ENCODE measurements at places on chromosomes 4 and X.

- no peak for DNase-seq
Measured at GRCh38 chr4:139509727-139510410, 46.1 kb downstream of the SETD7 start.

- DNase-seq, result no peak
Measured at GRCh38 chr4:37812713-37813112, 13.8 kb upstream of the PGM2 start.

GRCh38 chrX:9466124-9466495 lies 1.3 kb downstream of the TBL1X start:
- no peak for DNase-seq

GRCh38 chr4:152972821-152973628 lies 36.9 kb downstream of the FHDC1 start:
- no peak for DNase-seq

DNA sequence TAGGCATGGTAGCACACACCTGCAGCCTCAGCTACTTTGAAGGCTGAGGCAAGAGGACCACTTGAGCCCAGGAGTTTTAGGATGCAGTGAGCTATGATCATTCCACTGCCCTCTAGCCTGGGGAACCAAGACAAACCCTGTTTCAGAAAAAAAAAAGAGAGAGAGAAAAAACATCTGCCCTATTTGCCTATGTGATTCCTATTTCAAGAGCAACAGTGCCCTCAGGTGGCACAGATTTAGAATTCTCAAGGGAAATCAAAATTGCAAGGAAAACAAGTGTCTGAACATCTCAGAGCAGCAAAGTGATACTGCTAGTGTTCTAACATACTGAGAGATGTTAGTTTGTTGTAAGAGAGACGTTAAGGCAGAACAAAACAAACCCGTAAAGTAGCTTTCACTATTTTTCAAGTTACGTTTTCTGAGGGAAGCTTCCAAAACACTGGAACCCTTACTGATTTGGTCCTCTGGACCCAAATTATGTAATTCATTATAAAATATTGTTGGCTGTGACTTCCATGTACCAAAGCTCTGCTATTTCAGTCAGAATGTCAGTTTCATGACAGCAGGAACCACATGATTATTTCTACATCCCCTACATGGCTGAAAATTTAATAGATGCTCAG lies 7.9 kb downstream of the BDH2 start:
- peak; percentile 74 for DNase-seq

GRCh38 chr4:18840481-18840880 lies 818.9 kb upstream of the LCORL start:
- no peak for DNase-seq

GRCh38 chr4:47876310-47876709 lies 38.1 kb downstream of the NFXL1 start:
- DNase-seq, result no peak

DNA sequence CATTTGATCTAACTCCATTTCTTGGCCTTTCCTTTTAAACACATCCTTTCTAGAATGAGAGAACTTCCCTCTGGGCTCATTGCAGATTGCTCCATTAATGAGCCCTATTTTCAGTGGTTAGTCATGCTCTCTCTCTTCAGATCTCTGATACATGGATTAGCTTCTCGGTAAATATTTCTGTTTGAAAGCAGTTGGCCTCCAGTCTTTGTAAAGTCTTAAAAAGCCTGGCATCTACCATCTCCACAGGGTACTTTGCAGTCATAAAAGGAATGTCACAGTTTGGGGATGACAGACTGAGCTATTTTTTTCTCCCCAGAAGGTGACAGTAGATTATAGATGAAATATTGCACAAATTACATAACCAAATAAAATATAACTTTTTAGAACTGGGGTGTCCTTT lies 72.7 kb downstream of the UNC5C start:
- no peak for DNase-seq

GRCh38 chr4:165011403-165011802 lies 20.4 kb upstream of the TRIM60 start:
- DNase-seq, result no peak

GRCh38 chr4:185716141-185716551 lies 95.8 kb downstream of the SORBS2 start:
- DNase-seq, result peak; percentile 70

DNA sequence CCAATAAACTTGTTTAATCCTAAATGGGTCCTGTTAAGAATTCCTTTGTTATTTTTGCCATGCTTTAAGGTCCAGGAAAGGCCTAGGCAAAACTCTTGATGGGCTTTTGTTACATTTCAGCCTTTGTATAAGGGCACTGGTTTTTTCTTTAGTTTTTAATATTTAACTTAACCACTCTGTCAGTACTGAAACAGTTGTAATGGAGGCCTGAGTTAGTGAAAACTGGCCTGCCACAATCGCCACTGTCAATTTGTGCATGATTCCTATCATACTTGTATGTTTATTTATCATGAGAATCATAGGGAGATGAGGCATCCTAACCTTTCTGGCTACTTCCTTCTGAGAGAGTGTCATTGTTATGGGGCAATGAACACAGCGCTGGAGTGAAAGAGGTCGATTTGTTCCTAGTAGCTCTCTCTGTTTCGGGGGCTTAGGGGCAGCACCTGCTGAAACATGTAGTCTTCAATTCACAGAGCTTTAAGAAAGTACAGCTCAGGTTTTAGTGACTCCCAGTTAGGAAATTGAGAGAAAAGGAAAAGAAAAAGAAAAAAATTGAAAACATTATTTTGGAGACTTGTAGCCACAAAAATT lies 393.8 kb upstream of the FSTL5 start:
- no peak for DNase-seq

GRCh38 chr4:163191999-163192398 lies 25.3 kb upstream of the NAF1 start:
- no peak for DNase-seq

- peak; percentile 83 for DNase-seq
Measured at GRCh38 chrX:10564484-10564883, 55.9 kb downstream of the MID1 start.

GRCh38 chrX:71619986-71620385 lies 1.7 kb upstream of the CXCR3 start:
- DNase-seq, result no peak

GRCh38 chr4:145302725-145303124 lies 122.3 kb upstream of the OTUD4 start:
- no peak for DNase-seq

DNA sequence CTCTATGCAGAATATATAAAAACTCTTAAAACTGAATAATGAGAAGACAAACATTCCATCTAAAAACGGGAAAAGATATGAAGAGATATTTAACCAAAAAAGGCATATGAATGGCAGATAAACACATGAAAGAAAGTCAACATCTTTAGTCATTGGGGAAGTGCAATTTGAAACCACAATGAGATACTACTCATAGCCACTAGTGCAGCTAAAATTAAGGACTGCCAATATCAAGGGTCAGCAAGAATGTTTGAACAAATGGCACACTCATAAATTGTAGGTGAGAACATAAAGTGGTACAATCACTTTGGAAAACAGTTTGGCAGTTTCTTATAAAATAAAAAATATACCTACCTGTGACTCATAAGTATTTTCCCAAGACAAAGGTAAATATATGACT lies 534.9 kb upstream of the DIPK2B start:
- DNase-seq, result no peak

DNA sequence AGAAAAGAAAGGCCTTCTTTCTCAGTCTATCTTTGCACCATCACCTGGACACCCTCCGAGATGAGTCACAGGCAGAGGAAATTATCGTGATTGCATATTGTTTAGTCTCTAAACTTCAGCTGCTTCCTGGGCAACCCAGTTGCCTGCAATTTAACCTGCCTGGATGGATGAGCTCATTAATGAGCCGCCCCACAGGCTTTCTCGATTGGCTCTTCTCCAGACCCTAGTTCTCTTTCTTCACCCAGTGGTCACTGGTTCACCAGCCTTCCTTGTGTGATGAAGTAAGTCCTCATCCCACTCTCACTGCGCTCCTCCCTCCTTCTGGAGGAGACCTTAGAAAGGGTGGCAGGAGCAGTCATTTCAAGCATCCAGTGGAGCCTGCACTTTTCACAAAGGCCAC lies 94.4 kb downstream of the SOWAHB start:
- DNase-seq, result peak; percentile 39

- DNase-seq, result no peak
Measured at GRCh38 chrX:8103655-8104054, 67.4 kb downstream of the VCX2 start.

GRCh38 chr4:139245590-139245989 lies 34.4 kb downstream of the MGARP start:
- no peak for DNase-seq

- no peak for DNase-seq
Measured at GRCh38 chrX:30653415-30654131, at the start of gene GK. Gene GK, plus strand, starts transcription at chrX:30653423. Its CDS starts 115 bp downstream, at chrX:30653538.

GRCh38 chr4:32775049-32775448 lies 2054.9 kb downstream of the PCDH7 start:
- no peak for DNase-seq

GRCh38 chr4:128840711-128841318 lies 31.3 kb downstream of the JADE1 start:
- no peak for DNase-seq

DNA sequence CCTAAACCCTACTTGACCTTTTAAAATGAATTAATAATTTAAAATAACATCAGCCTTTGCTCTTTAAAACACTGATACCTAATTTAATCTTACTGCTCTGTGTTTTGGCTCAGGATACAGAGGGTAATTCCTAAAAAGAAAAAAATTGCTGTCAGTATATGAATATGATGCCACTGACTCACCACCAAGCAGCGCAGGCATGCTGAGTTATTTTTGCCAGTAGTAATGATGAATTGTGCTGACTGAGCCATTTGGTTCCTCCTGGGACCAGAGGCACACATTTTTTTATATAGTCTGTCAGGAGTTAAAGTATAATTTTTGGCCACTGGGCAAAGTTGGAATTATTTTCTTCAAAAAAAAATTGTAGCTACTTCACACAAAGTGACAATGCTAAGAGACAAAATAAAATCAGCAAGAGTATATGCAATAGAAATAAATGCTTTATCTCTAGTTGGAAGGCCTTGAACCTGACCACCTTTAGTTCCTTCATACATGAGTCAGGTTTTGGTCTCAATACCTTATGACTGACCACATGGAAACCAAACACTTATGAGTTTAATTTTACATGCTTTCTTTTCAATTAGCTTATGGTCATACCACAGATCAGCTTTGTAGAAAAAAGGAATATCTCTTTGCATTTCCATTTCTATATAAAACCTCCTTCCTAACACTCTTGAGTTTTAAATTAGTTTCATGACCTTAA lies 115.1 kb downstream of the PPP3CA start:
- no peak for DNase-seq

GRCh38 chrX:155745792-155746191 lies 133.0 kb upstream of the TMLHE start:
- DNase-seq, result peak; percentile 84

DNA sequence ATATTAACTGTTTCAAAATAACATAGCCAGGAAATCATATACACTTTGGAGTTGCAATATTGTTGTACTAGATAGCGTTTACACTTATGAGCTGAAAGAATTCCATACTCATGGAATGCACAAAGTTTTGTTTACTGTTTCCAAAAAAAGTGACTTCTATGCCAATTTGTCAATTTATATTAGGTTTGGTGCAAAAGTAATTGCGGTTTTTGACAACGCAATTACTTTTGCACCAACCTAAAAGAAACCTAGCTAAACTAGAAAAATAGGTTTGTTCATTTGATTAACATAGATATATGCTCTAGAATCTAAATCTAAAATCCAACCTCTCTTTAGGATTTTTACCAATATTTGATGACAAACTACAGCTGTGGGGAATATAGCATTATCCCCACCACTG lies 15.2 kb downstream of the RXFP1 start:
- DNase-seq, result no peak

GRCh38 chr4:82906469-82906868 lies 5.9 kb downstream of the THAP9 start:
- no peak for DNase-seq

- DNase-seq, result no peak
Measured at GRCh38 chr4:120085705-120086104, 19.1 kb upstream of the MAD2L1 start.

- no peak for DNase-seq
Measured at GRCh38 chr4:92104506-92104905, 199.3 kb upstream of the GRID2 start.

GRCh38 chr4:41429280-41429669 lies 108.7 kb upstream of the LIMCH1 start:
- no peak for DNase-seq

- no peak for DNase-seq
Measured at GRCh38 chrX:9482837-9483236, 18.0 kb downstream of the TBL1X start.

DNA sequence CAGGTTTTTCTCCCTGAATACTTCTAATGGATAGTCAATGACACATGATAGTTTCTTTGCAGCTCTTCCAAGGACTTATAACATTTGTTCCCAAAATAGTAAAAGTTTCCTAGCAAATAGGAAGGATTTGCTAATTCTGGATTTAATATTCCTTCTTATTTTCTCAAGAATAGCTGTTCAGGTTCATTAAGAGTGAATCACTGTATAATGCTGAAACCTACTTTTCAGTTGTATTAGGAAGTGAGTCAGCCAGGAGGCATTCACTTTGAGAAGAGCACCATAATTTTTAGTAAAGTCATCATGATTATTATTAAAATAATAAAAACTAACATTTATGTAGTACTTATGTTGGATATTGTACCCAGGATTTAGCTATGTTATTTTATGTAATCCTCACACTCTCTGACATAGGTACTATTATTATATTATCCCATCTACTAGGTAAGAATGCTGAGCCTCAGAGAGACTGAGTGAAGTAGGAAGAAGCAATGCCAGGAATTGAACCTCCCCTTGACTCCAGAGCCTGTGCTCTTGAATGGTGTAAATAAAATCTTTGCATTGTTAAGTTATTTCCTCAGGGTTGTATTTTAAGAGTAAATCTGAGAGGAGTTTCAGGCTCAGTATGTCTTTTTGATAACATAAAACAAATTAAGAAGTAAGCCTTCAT lies 114.8 kb downstream of the REELD1 start:
- DNase-seq, result no peak

GRCh38 chr4:103904123-103904522 lies 184.3 kb upstream of the TACR3 start:
- DNase-seq, result no peak

DNA sequence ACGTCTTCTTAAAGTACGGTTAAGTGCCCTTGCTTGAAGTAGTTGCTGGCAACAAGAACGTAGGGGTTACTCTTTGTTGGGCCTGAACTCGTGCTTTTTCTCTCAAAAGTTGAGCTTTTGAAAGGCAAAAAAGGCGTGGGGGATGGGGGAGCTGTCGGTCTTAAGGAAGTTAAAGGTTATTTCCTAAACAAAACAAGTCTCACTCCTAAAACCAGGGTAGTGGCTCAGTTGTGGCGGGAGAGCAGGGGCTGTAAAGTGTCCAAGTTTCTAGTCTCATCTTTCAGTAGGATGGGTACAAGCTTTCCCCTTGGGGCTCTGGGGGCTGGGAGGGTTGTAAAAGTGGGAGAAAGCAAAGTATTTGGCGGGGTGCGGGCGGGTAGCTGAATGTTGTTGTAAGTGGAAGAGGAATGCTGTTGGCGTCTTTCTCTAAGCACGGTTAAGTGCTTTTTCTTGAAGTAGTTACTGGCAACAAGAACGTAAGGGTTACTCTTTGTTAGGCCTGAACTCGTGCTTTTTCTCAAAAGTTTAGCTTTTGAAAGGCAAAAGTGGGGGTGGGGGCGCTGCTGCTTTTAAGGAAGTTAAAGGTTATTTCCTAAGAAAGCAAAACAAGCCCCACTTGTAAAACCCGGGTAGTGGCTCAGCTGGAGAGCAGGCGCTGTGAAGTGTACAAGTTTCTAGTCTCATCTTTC lies 904 bp upstream of the WDR1 start:
- no peak for DNase-seq

- peak; percentile 40 for DNase-seq
Measured at GRCh38 chrX:125202591-125203248, 117.0 kb upstream of the TEX13C start.

Measured in DMS153 (cell line).